HFFc6 (cell line): ENCODE measurements at places on chromosomes 2 and 18. TPM values are rescaled to one million over a fixed set of nuclear protein-coding genes. Genes with fewer than 3 reads are reported as not detected.

- H3K27ac ChIP-seq: no peak overlapping the region
- H3K27me3 ChIP-seq: peaks cover 7% of the 10 kb centered on the region
- H3K4me1 ChIP-seq: peaks cover 14% of the 10 kb centered on the region
- no peak overlapping the region for H3K4me3 ChIP-seq
- DNase-seq: no peak
Measured at GRCh38 chr18:10317864-10318690, 136.4 kb upstream of the APCDD1 start.

GRCh38 chr2:33488178-33488690, 11.8 kb downstream of the RASGRP3 start:
- no peak for DNase-seq
- no peak overlapping the region for H3K27ac ChIP-seq
- H3K4me1 ChIP-seq: peaks cover 27% of the 10 kb centered on the region
- H3K4me3 ChIP-seq: no peak overlapping the region
- H3K36me3 ChIP-seq: peaks cover 23% of the 10 kb centered on the region

- no peak for DNase-seq
- H3K4me1 ChIP-seq: peaks cover 21% of the 10 kb centered on the region
- H3K27me3 ChIP-seq: peaks cover 6% of the 10 kb centered on the region
- no peak overlapping the region for H3K4me3 ChIP-seq
- H3K27ac ChIP-seq: no peak overlapping the region
Measured at GRCh38 chr2:105183555-105184323, 57.8 kb upstream of the GPR45 start.

- H3K4me1 ChIP-seq: peaks cover 38% of the 10 kb centered on the region
- peak overlapping the region; percentile 6; the same call in 1 of the 2 replicates for H3K27ac ChIP-seq
- no peak overlapping the region for H3K4me3 ChIP-seq
- H3K36me3 ChIP-seq: no peaks in the 10 kb centered on the region
Measured at GRCh38 chr2:68740400-68740914, 5.8 kb downstream of the ARHGAP25 start.

DNA sequence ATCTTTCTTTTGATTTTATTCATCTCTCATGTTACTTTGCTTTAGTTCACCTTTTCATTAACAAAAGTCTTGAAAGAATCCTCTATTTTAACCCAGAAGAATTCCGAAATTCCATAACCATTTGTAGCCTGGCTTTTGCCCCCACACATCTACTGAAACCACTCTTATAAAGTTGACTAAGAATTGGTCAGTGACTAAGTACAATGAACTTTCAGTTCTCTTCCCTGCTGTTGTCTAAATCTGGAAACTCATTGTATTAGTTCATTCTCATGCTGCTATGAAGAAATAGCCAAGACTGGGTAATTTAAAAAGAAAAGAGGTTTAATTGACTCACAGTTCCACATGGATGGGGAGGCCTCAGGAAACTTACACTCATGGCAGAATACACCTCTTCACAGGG, 49.9 kb upstream of the PNPT1 start:
- peak overlapping the region; percentile 64 for H3K4me3 ChIP-seq
- peaks cover 39% of the 10 kb centered on the region for H3K4me1 ChIP-seq

HOXD9 gene
- total RNA-seq: 2.1 to 2.7 TPM (median 2.5 TPM) in 3 replicates

MEP1B gene
- not detected in 2 replicates for total RNA-seq

CDCA7 gene
- 6.4 to 8.5 TPM (median 8.0 TPM) in 3 replicates for total RNA-seq

SATB2 gene
- 6.3 to 12.0 TPM (median 8.2 TPM) in 3 replicates for total RNA-seq
